Left kidney (tissue), 8 donors: ENCODE measurements at places on chromosomes 1 and 21. TPM values are rescaled to one million over a fixed set of nuclear protein-coding genes. Genes with fewer than 3 reads are reported as not detected.

Gene SPRR2B
- not detected for polyA plus RNA-seq

GRCh38 chr1:167524651-167525050, 6.3 kb upstream of the CD247 start:
- DNase-seq = no peak

DNA sequence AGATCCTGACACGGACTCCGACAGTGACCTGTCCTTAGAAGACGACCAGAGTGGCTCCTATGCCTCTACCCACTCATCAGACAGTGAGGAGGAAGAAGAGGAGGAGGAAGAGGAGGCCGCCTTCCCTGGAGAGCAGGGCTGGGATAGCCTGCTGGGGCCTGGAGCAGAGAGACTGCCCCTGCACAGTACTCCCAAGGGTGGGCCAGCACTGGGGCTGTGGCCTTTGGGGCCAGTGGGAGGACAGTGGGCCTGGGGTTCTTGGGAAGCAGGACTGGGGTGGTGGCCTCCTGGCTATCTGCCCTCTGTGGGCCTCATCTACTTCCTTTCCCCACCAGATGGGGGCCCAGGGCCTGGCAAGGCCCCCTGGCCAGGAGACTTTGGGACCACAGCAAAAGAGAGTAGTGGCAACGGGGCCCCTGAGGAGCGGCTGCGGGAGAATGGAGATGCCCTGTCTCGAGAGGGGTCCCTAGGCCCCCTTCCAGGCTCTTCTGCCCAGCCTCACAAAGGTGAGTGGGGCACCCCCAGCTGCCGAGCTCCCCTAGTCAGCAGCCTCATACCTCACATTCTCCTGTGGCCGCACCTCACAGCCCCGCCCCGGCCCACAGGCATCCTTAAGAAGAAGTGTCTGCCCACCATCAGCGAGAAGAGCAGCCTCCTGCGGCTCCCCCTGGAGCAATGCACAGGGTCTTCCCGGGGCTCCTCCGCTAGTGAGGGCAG, 10.0 kb downstream of the PSRC1 start:
- no peak for DNase-seq

Gene FCRL6
- polyA plus RNA-seq = 0.27 TPM

- no peak for DNase-seq
These were observed 20.9 kb upstream of the GORAB start for GRCh38 chr1:170511038-170511437.
